ENCODE measurements at places on chromosomes 1 and 21.
A peak's percentile ranks its signal among the peaks of the same experiment; 100 is the strongest.

DNA sequence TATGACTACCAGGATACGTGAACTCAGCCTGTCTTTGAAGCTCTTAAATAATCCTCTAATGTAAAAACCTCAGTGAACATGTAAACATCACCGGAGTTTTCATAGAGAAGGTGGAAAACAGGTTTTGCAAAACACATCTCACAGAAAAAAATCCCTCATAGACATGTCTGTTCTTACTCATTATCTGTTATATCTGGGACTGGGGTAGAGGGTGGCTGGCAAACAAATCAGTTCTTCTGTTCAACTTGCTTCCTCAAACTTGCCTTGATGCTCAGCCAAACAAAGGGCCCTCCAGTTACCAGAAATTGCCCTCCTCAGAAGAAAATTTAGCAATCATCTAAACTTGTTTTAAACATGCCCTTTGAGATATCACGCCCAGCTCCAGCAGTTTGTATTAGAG lies 66.1 kb upstream of the CXADR start:
- no peak for DNase-seq

GRCh38 chr1:66623812-66624211 lies 89.9 kb downstream of the SGIP1 start:
- DNase-seq: no peak

DNA sequence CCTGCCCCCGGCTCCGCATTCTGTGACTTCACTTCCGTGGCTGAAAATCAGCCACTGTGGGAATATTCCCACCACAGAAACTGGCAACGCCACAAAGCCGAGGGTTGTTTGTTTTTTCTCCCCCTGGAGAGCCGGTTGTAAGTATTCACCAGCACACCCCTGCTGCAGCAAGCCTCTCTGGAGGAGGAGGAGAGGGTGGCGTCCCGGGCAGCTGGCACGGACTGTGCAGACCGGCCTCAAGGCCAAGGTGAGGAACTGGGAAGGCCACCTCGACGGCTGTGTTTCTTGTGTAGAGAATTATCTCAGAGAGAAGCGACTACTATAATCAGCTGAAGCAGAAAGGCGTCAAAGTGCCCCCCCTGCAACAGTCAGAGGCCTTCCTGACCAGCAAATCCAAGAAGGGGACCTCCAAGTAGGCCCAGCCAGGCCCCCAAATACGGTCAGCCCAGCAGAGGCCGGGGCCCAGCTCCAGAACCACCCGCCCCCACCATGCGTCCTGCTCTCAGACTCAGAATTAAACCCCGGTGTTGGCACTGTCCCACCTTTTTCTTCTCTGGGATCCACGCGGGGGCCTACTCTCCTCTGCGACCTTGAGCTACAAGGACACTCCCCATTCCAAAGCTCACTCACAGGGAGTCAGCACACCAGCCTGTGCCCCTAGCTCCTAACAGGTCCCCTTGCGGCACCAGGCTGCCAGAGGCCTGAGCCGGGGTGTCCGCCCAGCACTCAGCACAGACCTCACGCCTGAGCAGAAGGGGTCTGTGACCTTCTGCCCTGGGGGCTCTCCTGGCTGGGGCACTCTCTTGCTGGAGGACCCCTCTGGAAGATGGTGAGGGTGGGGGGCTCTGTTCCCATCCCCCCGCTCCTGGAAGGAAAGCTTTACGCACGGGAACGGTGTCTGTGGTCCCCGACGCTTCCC lies 1.2 kb upstream of the SMIM1 start:
- DNase-seq: no peak

- DNase-seq: no peak
Measured at GRCh38 chr1:8545078-8545477, 227.2 kb downstream of the SLC45A1 start.

DNA sequence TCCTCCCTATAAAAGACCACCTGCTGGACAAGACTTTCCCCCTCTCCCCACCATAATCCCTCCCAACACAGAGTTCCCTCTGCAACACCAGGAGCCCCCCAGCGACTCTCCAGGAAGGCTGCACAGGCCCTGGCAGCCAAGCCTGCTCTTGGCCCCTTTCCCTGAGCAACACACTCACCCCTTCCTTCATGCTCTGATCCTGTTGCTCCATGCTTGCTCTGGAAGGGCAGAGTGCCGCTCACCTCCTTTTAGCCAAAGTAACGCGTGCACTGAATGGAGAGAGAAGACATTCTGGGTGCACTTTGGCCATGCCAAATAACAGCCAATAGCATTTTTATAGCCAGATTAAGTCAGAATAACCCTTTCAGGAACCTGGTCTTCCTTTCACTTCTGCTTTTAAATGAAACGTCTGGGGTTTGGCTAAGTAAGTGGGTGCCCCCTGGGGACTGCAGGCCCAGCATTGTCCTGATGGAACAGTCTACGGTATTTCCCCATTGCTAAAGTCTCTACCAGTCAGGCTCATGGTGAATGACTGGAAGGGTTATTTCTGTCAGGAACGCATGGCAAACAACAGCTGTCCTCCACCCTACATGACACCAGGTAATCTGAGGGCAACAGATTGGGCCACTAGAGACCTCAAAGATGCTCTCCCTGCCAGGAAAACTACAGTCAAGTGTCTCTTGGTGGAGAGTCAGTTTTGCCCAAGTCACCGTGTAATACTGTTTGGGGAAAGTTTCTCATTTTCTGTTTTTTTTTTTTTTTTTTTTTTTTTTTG lies at the start of gene SLC2A5:
SLC2A5 (minus strand) TSS at position 310 of the 775 bp plus-strand sequence; CDS start at position 211, 99 bp downstream.
- no peak for DNase-seq

DNA sequence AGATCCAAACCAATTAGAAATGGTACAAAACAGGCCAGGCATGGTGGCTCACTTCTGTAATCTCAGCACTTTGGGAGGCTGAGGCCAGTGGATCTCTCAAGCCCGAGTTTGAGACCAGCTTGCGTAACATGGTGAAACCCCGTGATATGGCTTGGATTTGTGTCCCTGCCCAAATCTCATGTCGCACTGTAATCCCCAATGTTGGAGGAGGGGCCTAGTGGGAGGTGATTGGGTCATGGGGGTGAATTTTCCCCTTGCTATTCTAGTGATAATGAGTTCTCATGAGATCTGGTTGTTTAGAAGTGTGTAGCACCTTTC lies 7.0 kb upstream of the VASH2 start:
- no peak for DNase-seq

- peak; percentile 60 for DNase-seq
Measured at GRCh38 chr21:41766883-41767605, at the start of gene RIPK4. Gene RIPK4 (minus strand): TSS chr21:41767052. CDS start chr21:41767041, 11 bp downstream.

DNA sequence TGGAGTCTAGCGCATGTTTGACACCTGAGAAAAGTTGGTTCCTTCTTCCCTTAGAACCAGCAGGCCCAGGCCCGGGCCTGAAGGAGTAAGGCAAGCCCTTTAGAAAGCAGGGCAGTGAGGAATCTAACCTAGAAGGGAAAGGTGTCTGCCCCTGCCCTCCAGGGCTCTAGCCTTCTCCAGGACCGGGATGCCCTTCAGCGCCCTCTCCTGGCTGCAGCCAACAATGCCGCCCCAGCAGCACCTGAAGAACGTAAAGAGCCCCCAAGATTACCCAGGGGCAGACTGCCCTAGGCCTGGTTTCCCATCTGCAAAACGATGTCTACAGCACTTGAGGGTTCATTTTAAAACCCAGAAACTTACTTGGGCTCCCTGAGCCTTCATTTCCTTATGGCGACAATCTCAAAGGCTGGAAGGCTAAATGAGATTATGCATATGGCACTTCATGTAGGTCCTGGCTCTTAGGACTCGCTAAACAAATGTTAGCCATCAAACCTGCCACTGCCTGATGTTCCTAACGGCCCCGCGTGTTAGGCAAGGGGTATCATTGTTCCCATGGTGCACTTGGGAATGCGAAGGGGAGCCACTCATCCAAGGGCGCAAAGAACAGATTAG lies 106.7 kb upstream of the KLHDC7A start:
- no peak for DNase-seq
